ENCODE measurements at places on chromosomes 16 and 17.
A peak's percentile ranks its signal among the peaks of the same experiment; 100 is the strongest.

GRCh38 chr16:84611041-84611440, 6.8 kb downstream of the COTL1 start:
- no peak for DNase-seq

DNA sequence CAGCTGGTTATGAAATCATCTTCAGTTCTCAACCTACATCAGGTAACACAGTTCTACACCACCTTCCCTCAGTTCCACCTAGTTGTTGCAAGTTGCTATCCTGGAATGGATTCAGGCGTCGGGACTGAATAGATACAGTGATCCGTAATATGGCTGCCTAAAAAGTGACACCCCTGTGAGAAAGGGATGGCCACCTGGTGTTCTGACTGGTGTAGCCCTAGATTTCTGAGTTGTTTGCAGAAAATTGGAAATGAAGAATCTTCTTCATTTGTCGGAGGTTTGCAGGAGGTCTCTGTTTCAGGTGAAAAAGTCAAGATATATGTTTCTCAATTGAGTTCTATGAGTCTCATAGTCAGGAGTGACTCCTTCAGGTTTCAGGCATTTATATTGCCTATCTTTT, 225.8 kb upstream of the ELAC2 start:
- no peak for DNase-seq

- no peak for DNase-seq
Observed at GRCh38 chr16:85553436-85554113, 59.5 kb upstream of the GSE1 start.

GRCh38 chr17:73410586-73411312, 98.9 kb upstream of the CDC42EP4 start:
- no peak for DNase-seq

DNA sequence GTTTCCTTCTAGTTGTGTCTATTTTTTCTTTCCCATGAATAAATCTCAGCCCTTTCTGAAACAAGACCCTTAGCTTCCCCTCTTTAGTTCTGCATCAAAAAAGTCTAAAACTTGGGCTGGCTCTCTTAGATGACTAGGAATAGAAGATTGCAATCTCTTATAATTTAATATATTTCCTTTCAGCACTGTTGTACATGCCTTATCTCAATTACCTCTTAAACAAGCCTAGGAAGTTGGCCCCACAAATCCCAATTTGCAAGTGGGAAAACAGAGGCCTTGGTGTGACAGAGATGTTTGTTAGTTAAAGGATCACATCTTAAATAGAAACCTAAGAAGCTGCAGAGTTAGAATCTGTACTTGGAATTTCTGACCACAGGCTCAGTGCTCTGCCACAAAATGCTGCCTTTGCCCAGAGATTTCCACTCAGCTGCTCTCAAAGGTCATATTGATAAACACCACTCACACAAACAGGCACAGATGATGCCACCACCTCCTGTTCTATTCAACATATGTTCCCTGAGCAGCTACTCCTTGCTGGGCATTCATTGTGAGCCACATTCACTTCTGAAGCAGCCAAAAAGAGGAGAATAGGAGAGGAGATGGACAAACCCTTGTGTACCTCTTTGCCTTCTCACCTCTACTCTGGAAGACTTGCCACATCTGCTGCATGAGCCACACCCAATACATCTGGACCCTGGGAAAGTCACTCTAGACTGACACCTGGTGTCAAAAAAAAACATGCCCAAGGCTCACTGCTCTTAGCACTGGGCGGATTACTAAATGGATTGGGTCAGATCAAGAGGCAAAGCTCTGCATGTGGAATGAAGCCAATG, 5.5 kb downstream of the CCDC182 start:
- no peak for DNase-seq

DNA sequence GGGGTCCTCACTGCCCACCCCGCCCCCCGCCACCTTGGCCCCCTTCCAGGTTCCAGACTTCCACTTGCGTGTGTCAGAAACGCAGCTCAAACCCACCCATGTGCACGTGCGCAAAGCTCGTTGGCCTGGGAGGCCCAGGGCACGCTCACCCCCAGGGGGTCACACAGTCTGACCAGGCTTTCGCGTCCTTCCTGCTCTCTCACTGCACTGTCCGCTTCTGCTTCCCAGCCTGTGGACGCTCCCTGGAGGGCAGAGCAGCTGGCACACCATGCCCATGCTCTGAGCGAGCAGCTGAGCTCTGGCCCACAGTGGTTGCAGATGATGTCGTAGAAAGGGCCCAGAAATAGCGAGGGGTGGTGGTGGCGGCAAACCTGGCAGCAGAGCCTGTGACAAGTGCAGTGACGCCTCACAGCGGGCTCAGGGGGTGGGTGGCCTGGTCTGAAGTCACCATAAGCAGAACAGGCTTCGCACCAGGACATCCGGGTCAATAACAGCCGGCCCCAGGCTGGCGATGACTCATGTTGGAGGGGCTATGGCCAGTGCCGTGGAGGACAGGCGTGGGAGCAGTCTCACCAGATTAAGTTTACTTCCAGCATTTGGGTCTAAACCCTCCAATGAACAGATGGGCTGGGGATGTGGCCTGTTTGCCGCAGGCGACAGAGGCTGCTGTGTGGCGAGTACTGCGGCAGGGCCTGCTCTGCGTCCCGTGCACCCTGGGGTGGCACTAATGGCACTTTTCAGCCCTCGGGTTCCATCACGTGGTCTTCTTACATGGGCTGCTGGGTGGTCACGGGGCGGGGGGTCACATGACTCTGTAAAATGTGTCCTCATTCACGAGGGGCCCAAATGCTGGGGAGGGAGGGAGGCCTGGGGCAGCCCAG, 49.0 kb downstream of the NT5M start:
- DNase-seq = no peak

DNA sequence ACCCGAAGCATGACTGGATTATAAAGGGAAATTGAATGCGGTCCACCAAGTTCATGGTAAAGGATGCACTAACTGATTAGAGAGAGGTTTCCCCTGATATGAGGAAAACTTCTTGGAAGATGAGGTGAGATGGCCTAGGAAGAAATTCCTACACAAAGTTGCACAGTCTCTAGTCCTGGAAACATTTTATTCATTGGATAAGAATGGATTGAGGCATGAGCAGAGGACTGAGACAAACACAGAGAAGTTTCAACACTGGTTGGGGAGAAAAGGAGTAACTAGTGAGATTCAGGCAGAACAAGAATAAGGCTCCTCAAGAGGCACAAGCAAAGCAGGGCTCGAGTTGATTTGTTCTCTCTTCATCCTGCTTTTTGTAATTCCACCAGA, 2.0 kb upstream of the CCL2 start:
- DNase-seq = no peak

- no peak for DNase-seq
Observed at GRCh38 chr16:69402439-69402838, 16.6 kb upstream of the TERF2 start.

DNA sequence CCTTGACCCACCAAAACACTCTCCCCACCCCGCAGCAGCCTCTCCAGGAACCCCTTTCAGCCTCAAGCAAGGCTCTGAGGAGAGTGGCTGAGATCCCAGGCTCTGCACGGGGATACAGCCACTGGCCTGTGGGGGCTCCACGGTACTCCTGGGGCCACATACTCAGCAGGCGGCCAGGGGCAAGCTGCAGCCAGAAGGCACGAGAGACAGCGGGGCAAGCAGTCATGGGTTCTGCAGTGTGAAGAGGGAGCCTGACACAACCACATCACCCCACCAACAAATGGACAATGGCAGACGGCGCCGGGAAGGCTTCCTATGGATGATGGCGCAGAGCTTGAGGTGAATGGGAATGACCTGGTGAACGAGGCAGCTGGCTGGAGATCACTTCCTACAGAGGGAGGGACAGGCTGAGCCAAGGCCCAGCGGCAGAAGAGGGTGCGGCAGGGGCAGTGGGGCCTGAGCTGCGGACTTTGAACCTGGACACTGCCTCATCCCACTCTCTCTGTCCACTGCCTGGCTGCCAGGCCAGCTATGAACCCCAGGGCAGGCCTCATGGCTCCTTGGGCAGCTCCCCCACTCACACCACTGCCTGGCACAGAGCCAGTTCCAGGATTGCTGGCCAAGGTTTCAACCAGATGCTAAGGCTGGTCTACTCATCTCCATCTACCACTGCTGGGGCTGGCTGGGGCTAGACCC, 10.8 kb upstream of the BCAR1 start:
- no peak for DNase-seq

GRCh38 chr16:57593021-57593420, 35.4 kb upstream of the ADGRG1 start:
- DNase-seq = no peak

DNA sequence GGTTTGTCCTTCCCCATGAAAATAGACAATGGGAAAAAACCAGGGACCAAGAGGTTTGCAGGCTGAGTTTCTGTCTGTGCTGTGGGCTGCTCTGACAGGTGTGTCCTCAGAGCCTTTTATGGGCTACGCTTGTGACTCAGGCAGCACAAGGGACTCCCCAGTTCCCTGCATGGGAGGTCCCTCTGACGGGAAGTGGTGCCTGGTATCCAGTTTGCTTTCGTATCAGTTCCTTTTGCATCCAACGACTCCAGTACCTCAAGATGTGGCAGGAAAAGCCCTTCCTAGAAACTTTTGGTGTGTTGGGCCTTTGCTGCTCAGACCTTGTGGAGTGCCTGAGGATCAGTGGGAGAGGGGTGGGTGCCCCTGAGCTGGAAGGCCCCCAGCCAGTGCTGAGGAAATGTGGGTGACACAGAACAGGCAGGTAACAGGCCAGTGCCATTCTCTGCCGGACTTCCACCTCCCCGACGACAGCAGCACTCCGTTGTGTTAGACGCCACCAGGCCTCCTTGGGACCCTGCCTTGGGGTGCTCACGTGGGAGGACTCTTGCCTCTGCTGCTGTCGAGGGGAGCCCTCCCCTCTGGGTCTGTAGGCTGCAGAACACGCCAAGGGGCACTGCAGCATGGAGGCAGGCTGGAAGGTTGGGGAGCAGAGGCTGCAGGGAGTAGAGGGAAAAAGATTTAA, 38.4 kb upstream of the IRF8 start:
- DNase-seq = no peak

DNA sequence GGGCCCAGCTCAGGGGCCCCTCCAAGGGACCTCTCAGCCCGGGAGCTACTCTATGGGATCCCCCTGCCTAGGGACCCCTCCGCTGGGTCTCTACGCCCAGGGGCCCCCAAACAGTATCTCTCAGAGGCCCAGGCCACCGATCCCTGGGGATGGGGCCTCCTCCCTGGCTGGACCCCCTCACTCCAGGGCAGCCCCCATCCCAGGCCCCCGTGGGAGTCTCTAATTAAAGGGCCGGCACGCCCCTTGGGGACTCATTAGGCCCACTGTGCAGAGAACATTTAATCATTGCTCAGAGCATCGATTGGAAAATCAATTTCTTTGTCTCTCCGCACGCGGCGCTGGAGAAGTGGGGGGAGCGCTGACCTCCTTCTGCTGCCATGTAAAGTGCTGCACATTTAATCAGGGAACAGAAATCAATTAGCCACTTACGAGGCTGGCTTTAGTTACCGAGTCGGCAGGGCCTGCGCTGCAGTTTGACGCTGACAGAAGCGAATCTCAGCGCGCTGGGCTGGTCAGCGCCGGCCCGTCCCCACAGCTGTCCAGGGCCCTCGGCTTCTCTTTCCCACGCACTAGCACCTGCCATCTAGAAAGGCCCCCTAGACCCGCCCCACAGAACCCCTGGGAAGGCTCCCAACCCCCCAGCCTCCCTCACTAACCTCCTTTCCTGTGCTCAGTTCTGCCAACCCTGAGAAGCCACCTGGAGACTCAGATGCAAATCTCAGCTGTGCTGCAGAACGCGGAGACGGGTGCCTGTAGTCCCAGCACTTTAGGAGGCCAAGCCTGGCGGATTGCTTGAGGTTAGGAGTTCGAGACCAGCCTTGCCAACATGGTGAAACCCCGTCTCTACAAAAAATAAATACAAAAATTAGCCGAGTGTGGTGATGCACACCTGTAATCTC, 20.2 kb upstream of the C1QL1 start:
- DNase-seq = no peak

DNA sequence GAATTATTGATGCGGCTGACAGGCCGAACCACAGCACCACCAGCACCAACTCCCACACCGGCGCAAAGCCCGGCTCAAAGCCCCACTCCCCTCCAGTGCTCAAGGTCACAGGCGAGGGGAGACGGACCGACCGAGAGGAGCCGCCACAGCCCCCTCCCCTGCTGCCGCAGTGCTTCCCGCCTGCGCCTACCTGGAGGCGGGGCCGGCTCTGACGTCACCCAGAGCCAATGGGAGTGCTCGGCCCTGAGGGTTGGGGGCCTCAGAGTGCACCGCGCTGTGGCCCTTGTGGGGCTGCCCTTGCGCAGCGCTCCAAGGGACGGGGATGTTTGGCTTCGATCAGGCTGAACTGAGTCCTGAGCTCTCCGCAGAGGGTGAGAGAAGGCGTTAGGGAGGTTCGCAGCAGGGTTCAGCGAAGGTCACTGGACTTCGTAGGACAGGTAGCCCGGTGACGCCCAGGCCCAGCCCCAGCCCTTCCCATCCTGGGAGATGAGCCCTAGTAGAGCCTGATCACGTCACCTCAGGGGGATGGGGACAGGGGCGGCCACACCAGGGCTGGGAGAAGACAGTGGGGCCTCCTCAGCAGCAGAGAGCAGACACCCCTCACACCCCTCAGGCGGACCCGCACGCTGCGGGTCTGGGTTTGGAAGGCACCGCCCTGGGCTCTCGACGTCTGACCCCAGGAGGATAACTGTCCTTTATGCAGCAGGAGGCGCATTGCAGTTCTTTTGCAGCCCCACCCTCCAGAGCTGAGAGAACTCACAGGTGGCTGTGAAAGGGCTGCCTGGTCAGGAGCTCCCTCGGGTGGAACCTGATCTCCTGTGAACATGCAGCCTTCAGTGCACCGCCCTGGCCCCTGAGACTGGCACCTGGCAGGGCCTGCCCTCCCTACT, 1.5 kb downstream of the NDRG4 start:
- no peak for DNase-seq

GRCh38 chr17:78421534-78422266, 43.3 kb downstream of the PGS1 start:
- DNase-seq = peak; percentile 25

DNA sequence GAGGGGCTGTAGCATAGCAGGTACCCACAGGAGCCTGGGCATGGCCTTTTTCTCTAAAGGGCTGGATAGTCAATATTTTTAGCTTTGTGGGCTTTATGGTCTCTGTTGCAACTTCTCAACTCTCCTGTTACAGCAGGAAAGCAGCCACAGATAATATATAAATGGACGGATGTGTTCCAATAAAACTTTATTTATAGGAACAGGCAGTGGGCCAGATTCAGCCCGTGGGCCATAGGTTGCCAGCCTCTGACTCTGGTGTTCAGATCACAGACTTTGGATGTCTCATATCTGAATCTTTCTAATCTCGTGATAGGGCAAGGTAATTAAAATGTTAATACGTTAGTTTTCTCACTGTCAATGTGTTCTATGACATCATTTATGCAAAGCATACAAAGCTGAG, 136.4 kb downstream of the WWOX start:
- DNase-seq = no peak

- no peak for DNase-seq
Observed at GRCh38 chr16:58815181-58815888, 81.2 kb upstream of the GOT2 start.
